ENCODE measurements at places on chromosomes 7 and 10.

DNA sequence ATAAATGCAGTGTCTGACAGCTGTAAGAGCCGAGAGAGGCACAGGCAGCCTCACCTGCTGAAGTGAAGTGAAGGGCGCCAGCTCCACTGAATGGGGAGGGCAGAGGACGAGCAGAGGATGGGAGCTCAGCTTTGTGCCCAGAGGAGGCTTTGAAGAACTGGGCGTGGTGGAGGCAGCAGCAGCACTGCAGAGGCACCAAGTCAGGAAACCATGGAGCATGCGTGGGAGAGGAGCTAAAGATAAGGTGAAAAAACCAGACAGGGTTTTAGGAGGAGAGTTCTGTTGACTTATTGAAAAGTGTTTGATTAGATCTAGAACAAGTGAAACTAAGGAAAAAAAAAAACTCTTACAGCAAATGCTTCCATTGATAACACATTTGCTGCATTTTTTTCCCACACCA lies 216.4 kb downstream of the CXCL12 start:
- no peak for DNase-seq

DNA sequence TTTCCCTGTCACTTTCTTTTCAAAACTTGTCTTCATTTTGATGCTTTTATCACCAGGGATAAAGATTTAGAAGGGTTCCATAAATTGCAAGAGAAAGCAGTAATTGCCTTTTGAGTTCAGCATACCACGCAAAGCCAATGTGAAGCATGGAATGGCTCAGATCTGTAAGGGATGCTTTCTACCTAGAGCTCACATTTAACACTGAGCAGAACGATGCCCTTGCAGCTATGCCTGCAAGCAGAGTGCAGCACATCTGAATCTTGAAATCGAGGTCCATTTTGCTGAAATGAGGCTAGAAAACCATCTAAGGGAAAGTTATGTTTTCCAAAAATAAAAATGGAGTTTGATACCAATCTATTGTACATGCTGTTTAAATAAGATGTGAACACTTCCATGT lies 171.2 kb upstream of the CELF2 start:
- no peak for DNase-seq

- no peak for DNase-seq
These were observed 448.8 kb downstream of the GRM8 start for GRCh38 chr7:126803990-126804389.

GRCh38 chr7:150420987-150421674 lies 29.3 kb upstream of the GIMAP8 start:
- peak; percentile 88 for DNase-seq

DNA sequence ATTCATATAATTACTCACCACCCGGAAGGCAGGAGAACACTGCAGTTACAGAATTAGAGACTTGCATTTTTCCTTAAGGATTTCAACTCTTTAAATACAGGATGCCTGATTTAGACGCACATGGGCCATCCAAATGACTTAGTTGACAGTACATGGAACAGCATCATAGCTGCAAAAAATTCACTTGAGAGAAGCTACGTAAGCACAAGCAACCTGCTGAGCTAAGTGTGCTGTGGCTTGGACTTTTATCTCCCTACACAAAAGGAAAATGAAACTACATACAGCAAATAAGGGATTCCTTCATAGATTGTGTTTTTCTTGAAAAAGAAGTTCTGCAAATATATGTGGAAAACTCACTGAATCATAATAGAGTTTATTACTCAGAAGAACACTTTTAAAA lies 152.6 kb downstream of the POU6F2 start:
- no peak for DNase-seq

DNA sequence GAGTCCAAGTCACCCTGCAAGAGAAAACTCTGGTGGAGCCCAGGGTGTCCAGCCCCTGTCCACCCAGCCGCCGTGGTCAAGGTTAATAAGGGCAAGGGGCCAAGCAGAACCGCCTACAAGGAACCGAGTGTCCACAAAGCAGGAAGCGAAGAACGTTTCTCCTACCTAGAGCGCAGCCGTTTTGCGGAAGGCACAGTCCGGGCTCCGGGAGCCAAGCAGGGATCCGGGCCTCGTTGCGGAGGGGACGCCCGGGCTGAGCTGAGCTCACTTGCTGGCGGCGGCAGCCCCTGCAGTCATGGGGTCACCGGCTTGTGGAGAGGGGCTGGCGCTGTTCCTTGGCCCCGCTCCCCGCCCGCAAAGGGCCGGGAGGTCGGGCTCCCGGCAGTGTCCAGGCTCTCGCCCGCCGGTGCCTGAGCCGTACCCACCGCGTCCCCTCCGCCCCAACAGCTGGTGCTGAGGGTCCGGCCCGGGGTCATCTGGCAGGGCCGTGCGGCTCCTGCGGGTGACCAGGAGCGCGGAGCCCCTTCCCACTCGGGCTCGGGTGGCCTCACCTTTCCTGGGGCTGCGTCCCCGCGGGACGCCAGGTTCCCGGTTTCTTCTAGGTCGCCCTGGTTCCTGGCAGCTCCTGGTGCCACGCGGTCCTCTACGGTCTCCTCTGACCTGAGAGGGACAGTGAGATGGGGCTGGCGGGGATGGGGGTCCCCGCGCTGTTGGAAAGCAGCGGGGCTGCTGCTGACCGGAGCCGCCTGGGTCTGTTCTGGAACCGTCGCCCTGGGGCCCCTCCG lies 14.0 kb upstream of the ZNF273 start:
- peak; percentile 29 for DNase-seq

GRCh38 chr7:140456551-140457051 lies 22.7 kb downstream of the MKRN1 start:
- no peak for DNase-seq

GRCh38 chr7:42913591-42913990 lies 1.7 kb upstream of the C7orf25 start:
- no peak for DNase-seq

DNA sequence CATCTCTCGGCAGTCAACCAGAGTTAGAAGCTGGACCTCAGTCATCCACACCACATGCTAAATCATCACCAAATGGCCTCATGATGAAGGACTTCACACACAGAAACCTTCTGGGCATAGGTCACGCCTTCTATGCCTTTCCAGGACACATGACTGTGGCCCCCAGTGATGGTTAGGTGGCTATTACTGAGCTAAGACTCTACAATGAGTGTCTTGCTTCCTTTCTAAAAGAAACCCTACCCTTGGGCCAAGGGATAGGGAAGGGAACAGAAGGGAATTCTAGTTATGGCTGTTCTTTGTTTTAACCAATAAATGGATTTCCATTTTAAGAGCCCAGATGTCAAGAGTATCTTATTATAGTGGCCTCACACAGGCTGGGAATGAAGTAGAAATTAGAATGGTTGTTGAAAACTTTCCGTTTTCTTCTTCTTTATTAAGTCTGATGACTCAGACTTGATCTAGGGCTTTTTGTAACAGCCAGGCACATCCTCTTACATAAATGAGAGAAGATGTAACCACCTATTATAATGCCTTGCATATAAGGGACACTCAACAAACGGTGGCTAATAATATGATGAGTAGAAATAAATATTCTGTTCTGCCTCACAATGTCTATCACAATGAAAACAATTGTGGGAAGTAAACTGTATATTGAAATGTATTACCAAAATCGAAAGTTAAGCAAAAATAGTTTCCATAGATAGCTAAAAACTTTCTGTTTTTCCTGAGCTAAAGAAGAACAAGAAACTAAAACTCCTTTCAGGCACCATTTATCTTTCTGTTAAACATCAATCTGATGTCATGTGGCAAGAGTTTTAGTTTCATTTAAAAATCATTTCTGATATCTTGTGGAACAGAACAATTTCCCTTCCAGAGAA lies 62.5 kb upstream of the TOMM7 start:
- DNase-seq, result no peak

DNA sequence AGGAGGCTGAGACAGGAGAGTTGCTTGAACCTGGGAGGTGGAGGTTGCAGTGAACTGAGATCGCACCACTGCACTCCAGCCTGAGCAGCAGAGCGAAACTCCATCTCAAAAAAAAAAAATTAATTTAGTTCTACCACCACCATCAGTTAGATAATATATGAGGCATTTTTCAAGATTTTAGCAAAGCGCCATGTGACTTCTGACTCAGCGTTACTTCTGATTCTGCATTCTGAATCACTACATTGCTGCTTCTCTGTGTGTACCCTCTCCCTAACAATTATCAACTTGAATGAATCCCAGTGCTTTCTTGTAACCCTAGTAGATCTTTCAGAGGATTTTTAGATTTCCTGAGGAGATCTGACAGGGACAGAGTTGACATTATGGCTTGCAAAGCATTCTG lies 176.8 kb upstream of the SORCS1 start:
- no peak for DNase-seq

All from Caco-2 (cell line).